ENCODE measurements at places on chromosomes 12 and 14.

DNA sequence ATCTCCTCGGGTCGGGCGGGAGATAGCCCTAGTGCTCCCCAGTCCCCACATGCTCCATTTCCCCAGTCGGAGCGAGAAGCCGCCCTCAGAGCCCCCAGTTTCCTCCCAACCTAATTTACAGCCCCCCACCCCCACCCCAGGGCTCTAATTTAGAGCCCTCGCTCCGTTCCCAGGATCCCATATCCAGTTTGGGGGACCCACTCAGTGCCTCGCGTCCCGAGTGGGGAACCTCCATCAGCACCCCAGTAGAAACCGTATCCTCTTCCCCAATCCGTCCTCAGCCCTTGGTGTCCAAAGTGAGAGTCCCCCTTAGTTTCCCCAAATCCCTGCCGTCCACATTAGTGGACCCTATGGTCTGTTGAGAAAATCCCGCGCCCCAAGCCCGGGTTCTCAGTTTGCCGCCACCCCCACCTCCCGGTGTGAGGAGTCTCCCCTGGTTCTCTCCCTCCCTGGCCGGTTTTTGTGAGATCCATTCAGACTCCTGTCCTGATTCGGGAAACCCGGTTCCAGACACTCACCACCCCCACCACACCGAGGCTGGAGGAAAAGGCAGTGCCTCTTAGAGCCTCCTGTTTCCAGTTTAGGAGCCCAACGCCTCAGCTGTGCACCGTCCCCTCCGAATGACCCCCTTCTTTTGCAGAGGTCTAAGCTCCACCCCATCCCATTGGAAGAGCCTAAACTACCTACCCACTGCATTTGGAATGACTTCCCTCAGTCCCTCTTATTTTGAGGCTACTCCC is 809 bp upstream of the MSI1 start:
- DNase-seq, result no peak

- DNase-seq, result no peak
Measured at GRCh38 chr14:104406831-104407230, 172.7 kb upstream of the C14orf180 start.

DNA sequence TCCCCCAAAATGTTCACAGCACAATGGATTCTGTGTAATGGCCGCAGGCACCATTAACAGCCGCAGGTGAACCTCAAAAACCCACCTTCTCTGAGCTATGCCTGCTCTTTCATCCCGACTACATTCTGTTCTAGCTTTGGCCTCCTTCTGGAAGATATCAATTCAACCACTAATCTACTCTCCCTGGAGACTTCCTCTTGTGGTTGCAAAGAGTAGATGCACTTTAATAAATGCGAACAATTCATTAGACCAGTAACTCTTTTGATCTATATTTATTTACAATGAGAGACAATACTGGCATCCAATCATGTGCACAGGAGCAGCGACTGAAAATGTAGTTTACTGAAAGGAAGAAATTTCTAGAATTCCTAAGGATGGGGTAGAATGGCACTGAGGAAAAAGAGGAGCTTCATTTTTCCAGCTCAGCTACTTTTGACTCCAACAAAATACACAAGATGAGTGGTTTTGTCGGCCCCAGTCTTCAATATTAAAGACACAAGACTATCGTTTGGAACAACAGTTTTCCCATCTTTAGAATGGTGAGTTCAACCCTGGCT is 5.3 kb downstream of the GRIN2B start:
- no peak for DNase-seq

DNA sequence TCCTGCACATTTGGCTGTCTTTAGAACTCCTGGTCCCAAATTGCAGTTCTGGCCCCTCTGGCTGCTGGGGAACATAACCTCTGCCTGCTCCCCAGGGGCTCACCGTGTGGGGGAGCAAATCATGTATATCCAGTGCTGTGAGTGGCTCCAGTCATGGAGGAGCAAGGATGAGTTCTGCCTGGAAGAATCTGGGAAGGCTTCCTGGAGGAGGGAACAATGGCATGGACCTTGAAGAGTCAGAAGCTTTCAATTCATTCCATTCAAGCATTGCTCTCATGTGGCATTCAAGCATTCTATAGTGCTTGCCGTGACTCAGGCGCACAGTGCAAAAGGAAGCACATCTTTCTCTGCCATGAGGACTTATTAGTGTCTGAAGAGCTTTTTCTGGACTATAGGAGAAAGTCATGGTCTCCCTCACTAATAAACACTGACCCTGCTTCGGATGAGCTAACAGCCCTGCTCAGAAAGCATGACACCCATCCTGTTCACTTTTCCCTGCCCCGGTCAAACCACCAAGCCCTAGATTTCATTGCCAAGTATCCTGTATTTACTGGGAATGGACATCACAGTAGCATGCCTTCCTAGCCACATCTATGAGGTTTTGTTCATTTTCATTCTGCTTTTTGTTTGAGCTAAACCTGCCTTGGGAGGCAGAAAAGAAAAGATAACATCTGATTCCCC is 3.5 kb downstream of the IFI27 start:
- peak; percentile 38 for DNase-seq

GRCh38 chr14:68439676-68440075 is 353.2 kb downstream of the ZFP36L1 start:
- no peak for DNase-seq

GRCh38 chr12:121872546-121873215 is 14.0 kb upstream of the HPD start:
- peak; percentile 99 for DNase-seq

DNA sequence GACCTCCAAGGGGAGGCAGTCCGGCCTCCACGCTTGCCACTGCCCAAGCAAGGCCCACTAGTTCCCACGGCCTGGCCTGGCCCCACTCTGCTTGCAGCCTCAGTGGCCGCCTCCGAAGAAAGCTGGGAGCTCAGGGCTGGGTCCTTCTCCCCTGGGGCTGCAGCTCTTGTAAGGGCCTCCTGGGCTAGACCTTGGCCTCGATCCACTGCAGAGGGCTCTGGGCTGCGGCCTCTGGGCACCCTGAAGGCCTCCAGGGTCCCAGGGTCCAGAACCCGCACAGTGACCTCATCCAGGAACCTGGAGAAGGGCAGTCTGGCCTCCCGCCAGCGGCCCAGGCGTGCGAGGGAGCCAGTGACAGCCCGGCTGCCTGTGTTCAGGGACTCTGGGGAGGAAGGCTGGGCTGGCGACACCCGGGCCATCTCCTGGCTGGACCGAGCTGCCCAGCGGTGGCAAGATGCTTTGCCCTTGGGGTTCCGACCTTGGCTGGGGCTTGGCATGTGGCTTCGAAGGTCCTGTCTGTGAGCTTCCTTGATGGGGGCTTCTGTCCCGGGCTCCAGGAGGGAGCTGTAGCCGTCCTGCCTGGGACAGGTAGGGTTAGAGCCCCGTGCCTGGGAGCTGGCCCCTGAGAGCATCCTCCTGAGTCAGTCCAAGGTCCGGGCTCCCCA is 9.8 kb downstream of the BEGAIN start:
- no peak for DNase-seq

DNA sequence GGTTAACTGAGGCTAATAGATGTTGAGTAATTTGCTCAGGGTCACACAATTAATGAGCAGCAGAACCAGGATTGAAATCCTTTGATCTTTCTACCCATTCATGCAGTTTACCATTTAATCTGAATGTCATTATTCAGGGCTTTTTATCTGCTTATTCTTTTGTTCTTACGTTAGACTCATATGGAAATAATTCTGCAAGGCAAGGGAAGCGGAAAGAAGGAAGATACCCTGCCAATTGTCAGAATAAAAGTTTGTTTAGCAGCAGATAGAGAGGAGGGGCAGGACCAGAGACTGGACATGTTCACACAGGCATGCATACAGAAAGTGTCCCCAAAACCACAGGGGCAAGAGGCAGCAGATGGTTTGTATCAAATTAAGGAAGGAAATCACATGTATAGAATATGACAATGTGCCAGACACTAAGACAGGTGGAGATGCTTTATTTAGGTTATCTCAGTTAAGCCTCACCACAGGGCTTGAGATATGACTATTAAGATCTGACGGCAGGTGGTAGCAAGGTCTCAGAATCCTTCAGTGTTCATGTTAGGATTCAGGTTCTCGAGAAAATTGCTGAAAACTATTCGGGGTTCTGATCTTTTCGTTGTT is 29.8 kb downstream of the BRMS1L start:
- DNase-seq, result no peak

DNA sequence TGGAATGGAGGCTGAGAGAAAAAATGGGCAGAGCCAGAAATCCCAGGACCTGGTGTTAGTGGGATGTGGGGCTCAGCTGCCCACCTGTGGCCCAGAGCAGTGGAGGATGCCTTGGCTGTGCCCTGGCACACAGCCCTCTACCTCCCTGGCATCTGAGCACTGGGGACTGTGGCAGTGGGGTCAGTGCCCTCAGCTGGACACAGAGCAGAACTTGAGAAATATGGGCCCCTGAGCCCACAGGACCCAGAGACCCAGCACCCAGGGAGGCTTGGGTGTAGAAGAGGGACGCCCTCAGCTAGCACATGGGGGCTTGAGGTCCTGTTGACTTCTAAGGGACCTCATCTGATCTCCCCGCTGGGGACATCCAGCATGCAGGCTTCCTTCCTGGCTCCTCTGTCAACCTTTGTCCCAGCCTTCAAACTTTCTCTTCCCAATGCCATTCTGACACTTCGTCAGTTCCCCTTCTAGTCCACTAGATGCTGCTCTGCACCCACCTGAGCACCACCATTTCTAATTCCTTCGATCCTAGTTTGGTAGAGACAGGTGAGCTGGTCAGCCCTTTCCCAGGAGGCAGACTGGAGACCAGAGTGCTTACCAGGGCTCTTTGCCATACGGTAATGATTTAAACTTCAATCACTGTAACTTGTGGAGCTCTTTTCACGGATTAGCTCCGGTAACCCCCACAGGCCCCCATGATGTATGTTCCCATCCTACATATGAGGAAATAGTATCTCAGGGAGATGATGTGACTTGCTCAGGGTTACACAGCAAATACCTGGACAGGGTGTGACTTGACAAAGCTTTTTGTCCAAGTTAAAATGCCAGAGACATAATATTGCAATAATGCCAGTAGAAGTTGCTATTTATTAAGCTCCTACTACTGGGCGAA is 143.7 kb downstream of the ASCL4 start:
- peak; percentile 24 for DNase-seq

DNA sequence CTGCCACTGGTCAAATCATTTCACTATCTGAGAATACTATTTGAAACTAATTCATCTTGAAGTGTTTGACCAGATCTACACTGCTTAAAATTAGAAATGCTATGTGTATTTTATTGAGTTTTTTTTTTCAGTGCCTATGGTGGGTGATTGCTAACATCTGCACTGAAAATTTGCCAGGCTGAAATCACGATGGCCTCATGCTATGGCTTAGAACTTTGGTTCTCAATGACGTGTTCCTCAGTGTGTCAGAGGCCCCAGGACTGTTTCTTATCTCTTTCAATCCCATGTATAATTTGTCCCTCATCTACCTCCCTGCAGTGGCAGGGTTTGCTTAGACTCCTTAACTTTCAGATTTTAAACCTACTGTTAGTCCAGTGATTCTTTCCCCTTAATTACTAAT is 36.2 kb upstream of the NKX2-8 start:
- no peak for DNase-seq

DNA sequence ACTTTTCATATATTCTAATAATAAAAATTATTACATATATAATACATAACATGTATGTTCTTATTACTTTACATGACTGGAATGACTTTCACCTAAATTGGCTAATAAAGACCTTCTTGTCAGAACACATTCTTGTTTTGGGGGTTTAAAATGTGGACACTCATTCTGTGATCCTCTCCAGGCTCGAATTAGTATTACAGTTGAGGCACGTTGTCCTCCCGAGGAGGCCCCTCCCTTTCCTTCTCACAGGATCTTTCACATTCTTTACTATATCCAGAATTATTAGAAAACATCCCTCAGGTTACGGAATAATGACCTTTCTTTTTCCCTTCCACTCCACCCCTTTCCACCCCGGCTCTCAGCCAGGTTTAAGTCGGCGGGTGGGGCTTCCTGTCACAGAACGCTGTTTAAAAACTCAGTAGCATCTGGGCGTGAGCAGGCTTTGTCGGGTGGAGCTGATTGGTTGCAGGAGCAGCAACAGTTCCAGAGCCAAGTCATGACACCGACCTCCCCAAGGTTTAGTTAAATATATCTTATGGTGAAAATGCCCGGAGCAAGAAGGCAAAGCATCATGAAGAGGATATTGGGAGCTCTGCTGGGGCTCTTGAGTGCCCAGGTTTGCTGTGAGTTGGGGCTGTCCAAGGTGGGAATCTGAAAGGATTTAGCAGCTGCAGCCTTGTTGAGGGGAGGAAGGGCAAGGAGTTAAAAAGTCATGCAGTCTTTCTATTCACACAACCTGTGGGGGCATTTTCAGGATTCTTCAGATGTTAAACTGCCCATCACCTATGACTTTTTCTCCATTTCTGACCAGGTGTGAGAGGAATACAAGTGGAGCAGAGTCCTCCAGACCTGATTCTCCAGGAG is 396.7 kb upstream of the OR4E1 start:
- peak; percentile 8 for DNase-seq

DNA sequence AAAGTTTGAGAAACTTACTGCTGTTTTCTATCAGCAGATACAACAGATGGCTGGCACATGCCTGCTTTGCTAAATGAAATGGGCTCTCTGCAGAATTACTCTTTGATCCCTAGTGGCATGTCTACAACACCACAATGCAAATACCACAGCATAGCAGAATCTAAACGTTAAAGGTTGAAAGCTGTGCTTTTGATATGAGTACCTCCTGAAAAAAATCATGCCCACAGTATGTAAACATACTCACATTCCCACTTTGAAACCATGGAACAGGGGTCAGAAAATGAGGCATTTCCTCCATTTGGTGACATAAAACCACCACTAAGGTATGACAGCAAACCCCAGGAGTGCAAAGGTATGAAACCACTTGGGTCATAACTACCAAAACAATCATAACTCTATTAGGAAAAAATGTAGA is 7.5 kb downstream of the WIF1 start:
- peak; percentile 11 for DNase-seq

- DNase-seq, result no peak
Measured at GRCh38 chr14:76993752-76994151, 34.8 kb downstream of the IRF2BPL start.

- no peak for DNase-seq
Measured at GRCh38 chr12:21571046-21571445, 33.6 kb downstream of the GYS2 start.

DNA sequence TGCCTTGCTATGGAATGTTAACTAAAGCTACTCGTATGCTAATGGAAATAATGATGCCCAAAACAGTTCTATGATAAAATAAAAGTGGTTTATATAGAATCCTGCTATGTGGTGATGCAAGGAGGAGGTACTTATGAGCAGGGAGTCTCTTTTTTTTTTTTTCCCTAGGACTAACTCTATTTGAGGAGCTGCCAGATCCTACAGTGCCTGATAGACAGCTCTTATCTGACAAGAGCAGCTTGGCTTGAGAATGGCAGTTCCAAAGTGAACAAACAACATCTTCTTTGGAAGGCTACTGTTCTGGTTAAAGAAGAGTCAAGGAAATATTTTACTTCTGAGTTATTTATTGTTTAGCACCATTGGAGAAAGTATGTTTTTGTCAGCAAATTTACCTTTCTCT is 10.2 kb upstream of the ACSM4 start:
- DNase-seq, result no peak

- DNase-seq, result no peak
Measured at GRCh38 chr14:27587103-27587502, 989.3 kb upstream of the NOVA1 start.

DNA sequence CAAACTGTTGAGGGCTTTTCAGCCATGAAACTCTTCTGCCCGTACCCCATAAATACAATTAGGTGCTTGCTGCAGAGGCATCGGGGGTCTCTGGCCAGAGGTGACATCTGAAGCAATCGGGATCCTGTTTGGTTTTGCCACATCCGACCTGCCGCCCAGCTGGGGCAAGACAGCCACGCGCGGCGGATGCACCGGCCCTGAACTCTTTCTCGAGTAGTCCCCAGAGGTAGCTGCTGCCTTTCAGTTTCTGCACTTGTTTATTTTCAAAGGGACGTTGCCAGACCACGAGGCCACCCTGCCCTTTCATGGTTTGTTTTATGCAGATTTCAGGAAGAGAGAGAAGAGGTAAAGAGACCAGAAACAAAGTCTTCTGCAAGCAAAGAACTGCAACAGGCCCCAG is 10.6 kb upstream of the MLXIP start:
- DNase-seq, result peak; percentile 58

Measured in fibroblast of mammary gland (primary cell).